ENCODE measurements at places on chromosomes 12 and 14. TPM values are rescaled to one million over a fixed set of nuclear protein-coding genes. Genes with fewer than 3 reads are reported as not detected.

Gene PLCZ1
- not detected for total RNA-seq

DNA sequence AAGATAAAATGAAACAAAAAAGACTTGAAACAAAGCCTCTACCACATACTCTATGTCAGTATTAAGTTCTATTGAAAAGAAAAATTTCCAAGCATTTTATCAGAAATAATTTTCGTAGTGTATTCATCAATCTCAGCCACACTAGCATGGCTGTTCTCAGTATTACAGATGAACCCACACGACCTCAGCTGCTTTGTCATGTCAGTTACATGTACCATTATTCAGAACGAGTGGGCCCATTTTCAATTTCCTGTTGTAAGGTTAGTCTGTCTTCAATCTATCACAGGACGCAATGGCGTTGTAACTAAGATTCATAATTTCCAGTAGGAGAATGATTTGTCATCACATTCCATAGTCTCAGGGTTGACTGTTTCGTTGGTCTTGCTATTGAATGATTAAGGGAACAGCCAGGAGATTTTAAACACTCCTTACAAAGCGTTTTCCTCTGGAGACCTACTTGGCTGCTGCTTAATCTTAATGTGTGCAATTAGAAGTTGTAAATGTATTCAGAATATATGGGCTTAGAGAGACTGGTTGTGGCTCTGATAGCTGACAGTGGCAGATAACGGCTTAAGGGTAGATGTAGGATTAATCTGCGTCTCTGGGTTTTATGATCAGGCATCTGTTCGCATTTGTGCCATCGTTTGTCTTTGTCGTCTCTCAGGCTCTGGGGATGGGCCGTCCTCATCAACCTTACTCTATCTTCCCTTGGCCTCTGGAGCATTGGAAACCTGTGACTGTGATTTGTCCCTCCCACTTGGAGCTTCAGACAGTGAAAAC lies 65.4 kb downstream of the GLT1D1 start:
- DNase-seq = no peak
- H3K36me3 ChIP-seq = no peaks in the 10 kb centered on the region
- no peak overlapping the region for H3K4me3 ChIP-seq
- no peaks in the 10 kb centered on the region for H3K4me1 ChIP-seq

Gene ART4
- 1.6 TPM for total RNA-seq

DNA sequence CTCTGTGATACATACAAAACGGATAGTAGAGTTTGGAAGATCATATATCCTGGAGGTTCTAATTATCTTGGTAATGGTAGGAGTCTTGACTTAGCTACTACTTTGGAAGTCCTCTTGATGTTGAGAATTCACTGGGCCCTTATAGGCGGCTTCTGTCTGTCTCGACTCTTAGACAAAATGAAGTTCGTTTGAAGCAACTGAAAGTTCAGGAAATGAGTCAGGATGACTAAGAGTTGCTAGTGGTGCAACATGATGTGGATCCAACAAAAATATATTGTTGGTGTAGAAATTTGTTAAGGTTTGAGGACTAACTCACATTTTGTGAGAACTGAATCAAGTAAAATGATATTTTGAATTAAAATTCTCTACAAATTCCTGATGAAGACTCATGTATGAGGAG lies 272.7 kb downstream of the AEBP2 start:
- H3K4me1 ChIP-seq = no peaks in the 10 kb centered on the region
- no peak for DNase-seq
- H3K4me3 ChIP-seq = no peak overlapping the region
- no peaks in the 10 kb centered on the region for H3K27me3 ChIP-seq
- H3K27ac ChIP-seq = no peak overlapping the region
- H3K36me3 ChIP-seq = no peaks in the 10 kb centered on the region

DNA sequence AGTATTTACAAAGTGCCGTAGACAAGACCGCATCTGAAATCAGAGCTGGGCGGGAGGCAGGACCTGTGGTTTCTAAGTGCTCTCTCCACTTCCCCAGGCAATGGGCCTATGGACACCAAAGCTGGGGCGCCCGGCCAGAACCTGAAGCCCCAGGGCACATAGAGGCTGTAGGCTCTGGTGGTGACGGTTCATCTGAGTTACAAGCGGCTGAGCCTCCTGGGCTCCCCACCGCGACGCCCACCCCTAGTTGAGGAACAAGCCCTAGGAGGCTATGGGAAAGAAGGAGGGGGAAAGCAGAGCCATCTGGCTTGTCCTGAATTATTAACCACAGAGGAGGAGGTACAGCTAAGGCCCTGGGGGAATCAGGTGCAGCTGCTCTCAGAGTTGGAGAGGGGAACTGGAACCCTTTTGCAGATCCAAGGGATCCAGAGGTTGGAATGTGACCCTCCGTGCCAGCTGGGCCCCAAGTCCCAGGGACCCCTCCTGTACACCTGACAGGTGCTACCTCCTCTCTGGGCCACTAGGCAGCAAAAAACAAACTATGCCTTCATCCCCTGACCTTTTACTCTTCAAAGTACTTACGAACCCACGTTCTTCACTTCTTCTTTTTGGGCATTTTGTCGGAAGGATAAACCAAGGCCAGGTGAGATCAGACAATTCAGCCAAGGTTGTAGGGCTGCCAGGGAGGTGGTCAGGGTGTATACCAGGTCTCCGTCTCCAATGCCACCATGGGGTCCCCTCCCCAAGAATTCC lies 77.2 kb downstream of the ARL6IP4 start:
- no peak for DNase-seq
- H3K27ac ChIP-seq = no peak overlapping the region
- peaks cover 3% of the 10 kb centered on the region for H3K4me1 ChIP-seq
- no peak overlapping the region for H3K4me3 ChIP-seq
- no peaks in the 10 kb centered on the region for H3K27me3 ChIP-seq

GRCh38 chr12:80838024-80838658 lies 99.6 kb downstream of the LIN7A start:
- H3K4me1 ChIP-seq = no peaks in the 10 kb centered on the region
- no peak for DNase-seq
- no peak overlapping the region for H3K27ac ChIP-seq
- no peaks in the 10 kb centered on the region for H3K27me3 ChIP-seq
- no peak overlapping the region for H3K4me3 ChIP-seq

DNA sequence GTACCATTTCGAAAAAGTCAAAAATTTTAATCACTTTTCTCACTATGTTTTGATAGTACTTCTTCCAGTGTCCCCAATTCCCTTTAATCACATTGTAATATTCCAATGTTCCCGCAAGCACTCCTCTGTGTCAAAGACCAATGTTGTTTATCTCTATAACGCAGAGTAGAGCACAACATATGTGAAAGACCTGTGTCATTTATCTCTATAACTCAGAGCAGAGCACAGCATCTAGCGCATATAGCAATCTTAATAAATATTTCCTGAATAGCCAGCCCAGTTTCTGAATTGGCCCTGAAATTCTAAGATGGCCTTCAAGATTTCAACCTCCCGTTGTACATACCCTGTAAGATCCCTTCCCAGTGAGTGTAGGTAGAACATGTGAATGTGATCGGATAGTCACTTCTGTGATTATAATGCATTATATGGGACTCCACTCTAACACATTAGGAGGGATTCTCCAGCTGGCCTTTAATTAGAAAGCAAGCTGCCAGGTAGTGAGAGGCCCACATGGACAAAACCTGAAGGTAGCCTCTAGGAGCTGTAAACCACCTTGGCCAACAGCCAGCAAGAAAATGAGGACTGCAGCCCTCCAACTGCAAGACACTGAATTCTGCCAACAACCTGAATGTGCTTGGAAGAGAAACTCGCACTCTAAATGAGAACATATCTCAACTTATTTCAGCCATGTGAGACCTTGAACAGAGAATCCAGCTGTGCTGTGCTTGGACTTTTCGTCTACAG lies 238.8 kb upstream of the SYT10 start:
- H3K27ac ChIP-seq = no peak overlapping the region
- H3K36me3 ChIP-seq = no peaks in the 10 kb centered on the region
- no peak overlapping the region for H3K4me3 ChIP-seq
- DNase-seq = no peak
- H3K4me1 ChIP-seq = no peaks in the 10 kb centered on the region

DNA sequence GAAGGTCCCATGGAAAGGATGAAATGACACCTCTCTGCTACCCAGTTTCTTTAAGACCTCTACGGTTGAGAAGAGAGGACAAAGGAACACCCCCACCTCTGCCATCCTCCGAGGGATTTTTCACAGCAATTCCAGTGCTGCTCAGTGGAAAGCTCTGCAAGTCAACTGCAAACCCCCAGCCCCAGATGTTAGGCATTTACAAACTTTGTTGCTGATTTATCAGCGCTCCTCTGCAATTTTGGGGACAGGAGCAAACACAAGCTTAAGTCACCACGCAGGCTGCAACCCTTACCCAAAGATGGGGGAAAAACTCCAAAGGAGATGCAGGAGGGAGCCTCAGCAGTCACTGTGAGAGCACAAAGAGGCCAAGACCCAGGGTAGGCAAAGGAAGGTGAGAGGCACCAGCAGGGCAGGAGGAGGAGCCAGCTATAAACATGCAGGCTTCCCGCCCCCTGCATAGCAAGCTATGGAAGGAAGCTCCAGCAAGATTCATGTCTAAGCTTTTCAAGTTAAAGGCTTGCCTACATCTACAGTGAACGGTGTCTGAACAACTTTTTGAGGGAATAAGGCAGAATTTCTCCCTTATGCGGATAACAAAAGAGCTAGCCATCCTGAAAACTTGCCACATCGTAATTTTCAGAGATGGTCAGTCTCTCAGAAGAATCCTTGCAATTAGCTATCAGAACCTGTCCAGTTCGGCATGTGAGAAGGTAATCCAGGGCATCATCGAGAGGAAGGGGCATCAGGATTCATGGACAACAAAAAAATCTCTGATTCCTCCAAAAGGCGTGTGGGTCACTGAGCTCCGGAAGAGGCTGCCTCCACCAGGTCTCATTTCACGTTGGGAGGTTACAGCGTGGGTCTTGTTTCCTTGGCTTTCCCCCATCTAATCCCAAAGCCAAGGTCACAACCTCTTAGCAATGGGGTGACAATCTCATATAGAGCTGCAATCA lies 3.9 kb downstream of the CTDSP2 start:
- H3K27ac ChIP-seq = peak overlapping the region; percentile 64
- H3K4me3 ChIP-seq = peak overlapping the region; percentile 100
- H3K36me3 ChIP-seq = no peaks in the 10 kb centered on the region
- no peak for DNase-seq
- H3K4me1 ChIP-seq = peaks cover 60% of the 10 kb centered on the region

Gene PYGL
- 53.6 TPM for total RNA-seq

Gene RBP5
- total RNA-seq = 3.3 TPM

DNA sequence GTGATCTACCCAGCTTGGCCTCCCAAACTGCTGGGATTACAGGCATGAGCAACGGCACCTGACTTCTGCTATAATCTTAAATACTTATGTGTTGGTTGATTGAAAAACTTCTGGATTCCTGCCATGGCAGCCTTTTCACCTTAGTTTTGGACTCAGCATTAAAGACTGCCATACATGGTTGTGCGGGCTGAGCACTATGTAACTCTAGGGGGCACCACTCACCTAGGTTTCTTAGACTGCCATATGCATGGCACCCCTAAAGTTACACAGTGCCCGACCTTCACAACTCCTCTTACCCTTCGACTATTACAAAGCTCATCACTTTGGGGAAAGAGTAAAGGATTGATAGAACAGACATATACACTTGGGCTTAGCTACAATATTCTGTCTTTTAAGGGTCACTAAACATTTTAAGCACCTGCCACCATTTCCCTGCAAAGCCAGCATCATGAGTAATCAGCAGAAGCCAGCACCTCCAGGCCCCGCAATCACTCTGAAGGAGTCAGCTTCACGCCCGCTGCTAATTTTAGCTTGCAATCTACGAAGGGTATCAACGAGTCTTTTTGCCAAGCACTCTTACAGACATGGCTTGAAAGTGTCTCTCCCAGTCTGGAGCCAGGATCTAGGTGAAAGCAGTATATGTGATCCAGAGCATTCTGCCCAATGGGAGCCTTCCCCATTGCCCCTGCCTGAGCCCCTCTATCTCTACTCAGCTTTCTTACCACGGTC lies 59.8 kb downstream of the SUDS3 start:
- H3K27me3 ChIP-seq = no peaks in the 10 kb centered on the region
- no peak overlapping the region for H3K4me3 ChIP-seq
- H3K4me1 ChIP-seq = no peaks in the 10 kb centered on the region
- H3K36me3 ChIP-seq = no peaks in the 10 kb centered on the region

Gene KCNC2
- total RNA-seq = not detected

DNA sequence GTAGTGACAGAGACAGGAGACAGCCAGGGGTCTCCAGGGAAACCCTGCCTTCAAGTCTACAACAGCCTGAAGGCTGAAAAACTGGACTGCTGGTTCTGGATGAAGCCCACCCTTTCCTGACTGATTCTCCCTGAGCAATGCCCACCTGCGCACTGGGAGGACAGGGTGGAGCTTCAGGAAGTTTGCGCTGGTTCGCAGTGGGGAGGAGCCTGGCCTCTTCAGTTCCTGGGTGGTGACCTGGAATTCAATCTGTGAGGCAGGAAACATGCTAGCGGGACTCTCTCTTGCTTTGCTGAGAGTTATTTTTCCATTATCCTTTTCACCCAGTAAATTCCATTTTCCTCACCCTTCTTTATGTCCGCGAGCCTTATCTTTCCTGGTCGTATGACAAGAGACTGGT lies 600.8 kb downstream of the TRHDE start:
- H3K4me3 ChIP-seq = no peak overlapping the region
- H3K4me1 ChIP-seq = no peaks in the 10 kb centered on the region
- H3K36me3 ChIP-seq = no peaks in the 10 kb centered on the region
- DNase-seq = no peak
- H3K27me3 ChIP-seq = no peaks in the 10 kb centered on the region

Gene TRIM9
- total RNA-seq = 5.2 TPM

Gene TBX3
- 21.3 TPM for total RNA-seq

GRCh38 chr12:104701756-104702155 lies 245.0 kb downstream of the CHST11 start:
- H3K36me3 ChIP-seq = no peaks in the 10 kb centered on the region
- no peak overlapping the region for H3K27ac ChIP-seq
- H3K4me1 ChIP-seq = no peaks in the 10 kb centered on the region

DNA sequence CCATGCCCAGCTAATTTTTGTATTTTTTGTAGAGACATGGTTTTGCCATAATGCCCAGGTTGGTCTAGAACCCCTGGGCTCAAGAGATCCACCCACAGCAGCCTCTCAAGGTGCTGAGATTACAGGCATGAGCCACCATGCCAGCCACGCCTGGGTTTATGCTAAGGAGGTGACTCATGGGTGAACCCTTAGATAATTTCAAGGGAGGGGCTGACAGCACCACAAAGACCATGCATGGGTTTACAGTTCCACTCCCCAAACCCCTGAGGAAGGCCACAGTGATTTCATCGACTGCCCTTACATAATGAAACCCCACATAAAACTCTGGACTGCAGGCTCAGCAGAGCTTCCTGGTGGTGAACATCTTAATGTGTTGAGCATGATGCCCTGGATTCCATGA lies 33.7 kb downstream of the TMEM132D start:
- DNase-seq = no peak
- no peak overlapping the region for H3K4me3 ChIP-seq
- H3K4me1 ChIP-seq = no peaks in the 10 kb centered on the region
- H3K27me3 ChIP-seq = no peaks in the 10 kb centered on the region
- H3K27ac ChIP-seq = no peak overlapping the region

- no peak for DNase-seq
- no peak overlapping the region for H3K4me3 ChIP-seq
- H3K36me3 ChIP-seq = no peaks in the 10 kb centered on the region
- no peaks in the 10 kb centered on the region for H3K4me1 ChIP-seq
Measured at GRCh38 chr14:100723830-100724437, 2.8 kb upstream of the DLK1 start.

Gene TMEM119
- total RNA-seq = 21.0 TPM

All from breast epithelium (tissue), 4 donors.